Stomach (tissue), 19 donors: ENCODE measurements at places on chromosomes 2 and 18. TPM values are rescaled to one million over a fixed set of nuclear protein-coding genes. Genes with fewer than 3 reads are reported as not detected.

Gene CNDP1
- not detected for total RNA-seq

Gene ALPG
- total RNA-seq: not detected

Gene TRIB2
- total RNA-seq: 91.0 TPM

GRCh38 chr2:226118471-226119429, 680.9 kb downstream of the IRS1 start:
- H3K27ac ChIP-seq: peak overlapping the region; percentile 7
- H3K4me3 ChIP-seq: no peak overlapping the region
- H3K4me1 ChIP-seq: no peaks in the 10 kb centered on the region
- H3K36me3 ChIP-seq: no peaks in the 10 kb centered on the region
- no peaks in the 10 kb centered on the region for H3K27me3 ChIP-seq
- no peak for DNase-seq

GRCh38 chr2:226644399-226644865, 155.2 kb downstream of the IRS1 start:
- no peaks in the 10 kb centered on the region for H3K27me3 ChIP-seq
- H3K4me1 ChIP-seq: peaks cover 3% of the 10 kb centered on the region
- no peak for DNase-seq
- H3K27ac ChIP-seq: no peak overlapping the region
- H3K4me3 ChIP-seq: no peak overlapping the region

Gene SOWAHC
- 23.2 TPM for total RNA-seq

Gene PRSS56
- not detected for total RNA-seq

GRCh38 chr2:154620471-154620870, 78.0 kb upstream of the KCNJ3 start:
- H3K4me1 ChIP-seq: no peaks in the 10 kb centered on the region
- no peak for DNase-seq
- no peak overlapping the region for H3K4me3 ChIP-seq
- H3K36me3 ChIP-seq: no peaks in the 10 kb centered on the region

DNA sequence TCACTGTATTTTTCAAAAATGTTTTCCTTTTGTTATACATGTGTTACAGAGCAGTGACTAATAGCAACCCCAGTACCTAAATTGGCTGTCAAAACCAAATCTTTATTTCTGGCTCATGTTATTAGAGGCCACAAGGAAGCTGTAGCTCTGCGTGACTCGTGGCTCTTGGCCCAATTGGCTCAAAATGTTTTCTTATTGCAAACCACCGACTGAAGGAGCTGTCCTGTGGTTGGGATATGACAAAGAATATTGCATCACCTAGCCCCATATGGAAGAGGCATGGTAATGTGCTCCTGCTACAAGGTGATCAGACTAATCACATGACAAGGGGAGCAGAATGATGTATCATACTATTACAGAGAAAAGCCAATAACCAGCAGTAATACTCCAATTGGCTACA, 1058.5 kb downstream of the CBLN2 start:
- no peak overlapping the region for H3K27ac ChIP-seq
- no peaks in the 10 kb centered on the region for H3K27me3 ChIP-seq
- DNase-seq: no peak
- no peak overlapping the region for H3K4me3 ChIP-seq
- H3K36me3 ChIP-seq: no peaks in the 10 kb centered on the region
- H3K4me1 ChIP-seq: no peaks in the 10 kb centered on the region

GRCh38 chr2:197908156-197908555, 103.8 kb downstream of the PLCL1 start:
- H3K4me3 ChIP-seq: no peak overlapping the region
- H3K27ac ChIP-seq: no peak overlapping the region
- H3K36me3 ChIP-seq: no peaks in the 10 kb centered on the region
